ENCODE measurements at places on chromosomes 6 and 20.

DNA sequence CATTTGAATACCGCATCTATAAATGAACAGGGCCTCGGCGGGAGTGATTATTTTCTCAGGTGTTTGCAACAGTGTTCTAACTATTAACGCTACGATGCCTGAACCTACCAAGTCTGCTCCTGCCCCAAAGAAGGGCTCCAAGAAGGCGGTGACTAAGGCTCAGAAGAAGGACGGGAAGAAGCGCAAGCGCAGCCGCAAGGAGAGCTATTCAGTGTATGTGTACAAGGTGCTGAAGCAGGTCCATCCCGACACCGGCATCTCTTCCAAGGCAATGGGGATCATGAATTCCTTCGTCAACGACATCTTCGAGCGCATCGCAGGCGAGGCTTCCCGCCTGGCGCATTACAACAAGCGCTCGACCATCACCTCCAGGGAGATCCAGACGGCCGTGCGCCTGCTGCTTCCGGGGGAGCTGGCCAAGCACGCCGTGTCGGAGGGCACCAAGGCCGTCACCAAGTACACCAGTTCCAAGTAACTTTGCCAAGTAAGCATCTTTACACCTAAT lies 70.9 kb downstream of the HFE start:
- DNase-seq, result peak; percentile 75

GRCh38 chr6:28480253-28480932 lies 35.2 kb downstream of the GPX6 start:
- DNase-seq, result no peak

GRCh38 chr6:33981861-33982260 lies 164.0 kb downstream of the GRM4 start:
- DNase-seq, result no peak

- DNase-seq, result peak; percentile 74
Observed at GRCh38 chr6:34696189-34696738, 303 bp downstream of the ILRUN start.

DNA sequence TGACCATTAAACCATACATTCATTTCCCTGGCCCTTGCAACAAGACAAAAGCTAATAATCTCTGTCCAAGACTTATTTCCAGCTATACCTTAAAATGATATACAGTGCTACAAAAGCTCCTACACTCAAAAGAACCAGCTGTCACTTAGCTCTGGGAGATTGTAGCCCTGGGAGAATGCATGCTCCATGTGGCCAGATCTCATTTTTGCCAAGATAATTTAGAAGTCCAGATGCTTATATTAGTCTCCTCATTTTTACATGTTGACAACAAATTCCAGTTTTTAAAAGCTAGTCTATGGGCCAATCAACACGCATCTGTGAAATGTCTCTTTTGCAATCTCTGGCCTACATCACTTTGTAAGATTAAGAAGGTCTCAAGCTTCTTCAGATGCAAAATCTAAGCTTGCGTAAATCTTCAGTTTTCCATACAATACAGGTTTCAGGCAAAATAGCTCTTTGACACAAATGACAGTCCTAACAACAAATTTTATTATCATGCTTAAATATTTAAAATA lies 27.1 kb downstream of the TASP1 start:
- no peak for DNase-seq

DNA sequence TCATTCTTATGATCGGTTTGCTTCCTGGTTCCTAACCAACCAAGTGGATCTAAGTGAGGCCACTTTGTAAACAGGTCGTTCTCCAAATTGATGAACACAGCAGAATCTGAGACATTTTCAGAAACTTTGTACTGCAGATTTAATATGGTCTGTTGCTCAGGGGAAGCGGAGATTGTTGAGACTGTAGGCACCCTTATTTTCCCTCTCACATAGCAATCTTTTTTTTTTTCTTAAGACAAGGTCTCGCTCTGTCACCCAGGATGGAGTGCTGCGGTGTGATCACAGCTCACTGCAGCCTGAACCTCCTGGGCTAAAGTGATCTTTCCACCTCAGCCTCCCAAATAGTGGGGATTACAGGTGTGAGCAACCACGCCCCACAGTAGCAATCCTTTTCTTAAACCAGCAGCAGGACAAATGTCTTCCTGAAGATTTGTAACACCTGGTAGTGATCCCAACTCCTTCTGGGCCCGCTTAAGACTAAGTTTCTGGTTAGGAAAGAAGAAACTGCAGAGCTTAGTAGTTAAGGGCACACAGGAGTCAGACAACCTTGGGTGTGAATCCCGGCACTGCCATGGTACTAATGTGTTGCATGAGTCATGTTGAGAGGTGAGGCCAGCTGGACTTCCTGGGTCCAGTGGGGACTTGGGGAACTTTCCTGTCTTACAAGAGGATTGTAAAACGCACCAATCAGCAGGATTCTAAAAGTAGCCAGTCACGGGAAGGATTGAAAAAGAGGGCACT lies 48.4 kb upstream of the EZR start:
- DNase-seq, result no peak

- DNase-seq, result no peak
Observed at GRCh38 chr6:135577059-135577538, 79.6 kb upstream of the AHI1 start.

DNA sequence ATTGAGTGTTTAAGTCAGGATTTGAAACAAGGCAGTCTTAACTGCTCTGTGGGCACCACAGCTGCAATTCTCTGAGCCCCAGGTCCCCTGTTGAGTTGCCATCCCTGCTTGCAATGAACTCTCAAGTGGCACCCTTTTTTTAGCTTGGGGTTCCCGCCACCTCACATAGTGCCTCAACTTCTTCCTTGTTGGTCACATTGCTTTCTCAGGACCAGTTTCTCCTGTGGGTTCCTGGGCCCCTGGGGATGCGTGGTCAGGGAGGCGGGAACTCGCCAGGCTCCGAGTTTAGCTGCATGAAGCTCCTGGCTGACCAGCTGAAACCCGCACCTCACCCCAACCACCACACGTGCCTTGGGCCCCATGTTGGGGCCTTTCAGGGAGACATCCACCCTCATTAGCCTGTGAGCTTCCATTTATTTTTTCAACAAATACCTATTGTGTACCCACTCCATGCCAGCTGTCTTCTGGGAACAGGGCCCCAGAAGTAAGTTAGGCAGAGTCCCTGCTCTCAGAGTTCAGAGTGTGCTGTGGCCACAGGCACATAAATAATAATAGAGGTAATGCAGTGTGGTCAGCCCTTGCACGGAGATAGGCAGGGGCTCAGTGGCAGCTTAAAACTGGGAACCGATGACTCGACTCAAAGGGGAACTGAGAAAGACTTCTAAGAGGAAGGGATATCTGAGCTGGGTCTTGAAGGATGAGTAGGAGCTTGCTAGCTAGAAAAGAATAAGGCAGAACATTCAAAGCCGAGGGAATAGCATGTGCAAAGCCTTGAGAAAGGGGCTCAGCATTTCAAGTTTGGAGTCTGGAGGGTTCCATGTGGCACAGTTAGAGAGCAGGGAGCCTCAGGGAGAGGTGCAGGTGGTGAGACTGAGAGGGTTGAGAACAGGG lies 33.9 kb upstream of the FAM83D start:
- no peak for DNase-seq

GRCh38 chr20:35304956-35305355 lies 12.7 kb upstream of the FAM83C start:
- no peak for DNase-seq

- no peak for DNase-seq
Observed at GRCh38 chr6:82843291-82843885, 222.3 kb downstream of the UBE3D start.

GRCh38 chr6:23349521-23350147 lies 776.4 kb upstream of the NRSN1 start:
- DNase-seq, result no peak

- DNase-seq, result no peak
Observed at GRCh38 chr6:7486951-7487350, 54.5 kb upstream of the DSP start.

DNA sequence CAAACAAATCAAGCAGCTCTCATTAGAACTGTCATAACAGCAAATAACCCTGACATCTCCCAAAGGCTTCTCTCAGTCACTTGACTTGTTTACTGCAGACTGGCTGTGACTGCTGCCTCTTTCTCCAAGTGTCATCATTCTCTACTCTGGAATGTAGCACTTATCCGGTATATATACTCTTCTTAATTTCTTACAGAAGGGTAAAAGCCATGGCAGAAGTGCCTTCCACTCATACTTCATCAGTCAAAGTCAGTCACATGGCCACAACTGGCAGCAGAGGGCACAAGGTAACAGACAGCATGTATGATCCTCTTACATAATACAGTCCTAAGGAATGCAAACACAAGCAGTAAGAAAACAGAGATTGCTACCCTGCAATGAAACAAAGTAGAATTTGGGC lies 9.3 kb downstream of the NAPB start:
- no peak for DNase-seq

DNA sequence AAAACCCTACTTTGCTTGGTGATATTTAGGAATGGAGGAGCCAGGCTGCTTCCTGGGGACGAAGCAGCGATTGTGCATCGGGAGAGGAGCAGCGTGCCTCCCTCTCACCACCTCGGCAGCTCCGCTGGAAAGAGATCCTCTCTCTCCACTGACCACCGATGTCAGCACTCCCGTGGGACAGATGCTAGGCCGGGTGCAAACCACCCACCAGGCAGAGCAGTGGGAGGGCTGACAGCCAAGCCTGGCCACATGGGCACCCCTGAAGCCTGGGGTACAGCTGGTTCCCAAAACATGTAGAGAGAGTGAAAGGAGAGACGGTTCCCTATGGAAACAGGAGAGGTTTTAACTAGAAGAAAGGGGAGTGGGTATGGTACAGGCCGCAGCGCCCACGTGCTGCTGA lies 220.0 kb downstream of the ANKRD60 start:
- no peak for DNase-seq

DNA sequence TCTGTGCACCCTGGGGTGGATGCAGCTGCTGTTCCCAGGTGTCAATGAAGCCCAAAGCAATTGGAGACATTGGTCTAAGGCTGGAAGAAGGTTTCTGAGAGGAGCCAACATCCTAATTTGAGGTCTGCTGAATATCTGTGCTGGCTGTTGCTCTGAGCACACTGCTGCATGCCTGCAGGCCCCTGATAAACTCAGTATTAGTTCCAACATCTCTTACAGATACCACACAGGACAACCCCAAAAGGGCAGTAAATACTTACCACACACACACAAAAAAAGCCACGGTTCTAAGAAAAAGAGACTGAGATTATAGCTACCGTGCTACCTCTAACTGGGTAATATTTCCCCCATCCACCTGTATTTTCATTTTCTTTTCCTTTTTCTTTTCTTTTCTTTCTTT lies 164.3 kb upstream of the SOX4 start:
- no peak for DNase-seq

- no peak for DNase-seq
Observed at GRCh38 chr20:1266167-1266973, at the start of gene SNPH. Gene SNPH (plus strand): TSS chr20:1266294. CDS start chr20:1296240, 29,946 bp downstream.

DNA sequence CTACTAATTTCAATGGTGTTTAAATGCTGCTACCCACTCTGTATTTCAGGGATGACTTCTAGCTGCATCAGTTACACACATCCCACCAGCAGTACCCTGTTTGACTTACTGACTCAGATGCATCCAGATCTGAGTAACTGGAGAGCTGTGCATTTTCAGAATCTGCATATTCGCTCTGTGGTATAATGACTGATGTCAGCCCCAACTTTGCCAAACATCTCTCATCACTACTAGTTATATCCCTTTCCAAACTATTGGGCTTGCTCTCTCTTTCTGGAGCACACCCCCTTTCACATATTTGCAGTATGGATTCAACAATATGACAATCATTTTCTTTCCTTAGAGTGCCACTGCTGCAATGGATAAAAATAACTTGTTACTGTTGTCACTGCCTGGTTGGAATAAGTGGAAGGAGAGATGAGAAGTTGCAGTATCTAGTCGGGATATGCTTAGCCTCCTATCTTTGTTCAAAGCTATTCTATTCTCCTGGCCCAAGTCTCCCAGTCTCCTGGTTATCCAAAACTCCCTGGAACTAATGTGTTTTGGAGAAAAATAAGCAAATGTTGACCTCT lies 3.3 kb upstream of the RSPO3 start:
- no peak for DNase-seq

DNA sequence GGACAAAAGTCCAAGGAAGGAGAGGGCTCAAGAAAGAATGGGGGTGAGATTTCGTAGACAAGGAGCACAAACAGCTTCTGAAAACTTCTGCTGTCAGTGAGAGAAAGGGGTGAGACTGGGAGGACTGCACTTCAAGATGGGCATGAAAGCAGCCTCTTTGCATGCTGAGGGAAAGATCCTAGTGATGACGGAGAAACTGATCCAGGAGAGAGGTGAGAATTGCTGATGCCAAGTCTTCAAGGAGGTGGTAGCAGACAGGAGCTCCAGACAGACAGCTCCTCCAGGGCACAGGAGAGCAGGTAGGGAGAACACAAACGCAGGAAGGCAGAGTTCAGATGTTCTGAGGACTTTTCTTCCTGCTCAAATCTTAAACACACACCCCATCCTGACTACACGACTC lies 303.9 kb downstream of the GMDS start:
- no peak for DNase-seq

DNA sequence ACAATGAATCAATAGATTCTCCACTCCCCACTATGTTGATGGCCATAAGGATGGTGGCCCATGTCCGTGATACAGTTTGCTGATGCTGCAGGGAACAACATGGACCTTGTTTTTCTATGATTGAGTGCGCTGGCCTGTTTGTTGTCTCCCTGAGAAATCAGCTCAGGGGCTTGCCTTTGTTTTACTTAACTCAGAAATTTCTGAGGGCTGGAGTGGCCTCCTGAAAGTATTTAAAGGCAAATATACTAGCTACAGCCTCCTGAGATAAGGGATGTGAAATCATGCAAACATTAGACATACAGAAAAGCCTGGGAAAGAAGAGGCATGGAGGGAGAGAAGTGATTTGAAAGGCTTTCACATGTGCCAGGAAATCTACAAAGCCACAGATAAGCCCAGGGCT lies 170.3 kb upstream of the FLRT3 start:
- no peak for DNase-seq

- no peak for DNase-seq
Observed at GRCh38 chr20:56605261-56605996, 23.7 kb upstream of the TFAP2C start.

GRCh38 chr20:62470459-62470858 lies 5.3 kb downstream of the GATA5 start:
- no peak for DNase-seq

- DNase-seq, result no peak
Observed at GRCh38 chr6:129251669-129252376, 368.9 kb downstream of the LAMA2 start.

DNA sequence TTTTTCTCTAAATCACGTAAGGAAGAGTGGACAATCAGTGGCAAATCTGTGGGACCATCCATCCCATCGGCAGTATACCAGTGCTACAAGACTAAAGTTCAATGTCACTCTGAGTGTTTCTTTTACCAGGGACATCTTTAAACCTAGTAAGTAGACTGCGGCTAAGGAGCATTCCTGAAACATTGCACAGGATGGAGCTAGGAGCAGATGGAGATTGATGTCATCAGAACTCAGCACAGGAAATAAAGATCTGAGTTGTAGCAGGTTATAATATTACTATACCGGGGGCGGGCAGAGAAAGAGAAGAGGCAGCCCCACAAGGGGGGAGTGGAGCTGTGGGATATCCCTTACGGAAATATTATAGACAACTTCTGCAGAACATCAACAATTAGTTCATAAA lies 162.1 kb downstream of the MTFR2 start:
- no peak for DNase-seq

All from hypothalamus (tissue), 51 donors.